AG09319 (cell line): ENCODE measurements at places on chromosomes 6 and 20.

DNA sequence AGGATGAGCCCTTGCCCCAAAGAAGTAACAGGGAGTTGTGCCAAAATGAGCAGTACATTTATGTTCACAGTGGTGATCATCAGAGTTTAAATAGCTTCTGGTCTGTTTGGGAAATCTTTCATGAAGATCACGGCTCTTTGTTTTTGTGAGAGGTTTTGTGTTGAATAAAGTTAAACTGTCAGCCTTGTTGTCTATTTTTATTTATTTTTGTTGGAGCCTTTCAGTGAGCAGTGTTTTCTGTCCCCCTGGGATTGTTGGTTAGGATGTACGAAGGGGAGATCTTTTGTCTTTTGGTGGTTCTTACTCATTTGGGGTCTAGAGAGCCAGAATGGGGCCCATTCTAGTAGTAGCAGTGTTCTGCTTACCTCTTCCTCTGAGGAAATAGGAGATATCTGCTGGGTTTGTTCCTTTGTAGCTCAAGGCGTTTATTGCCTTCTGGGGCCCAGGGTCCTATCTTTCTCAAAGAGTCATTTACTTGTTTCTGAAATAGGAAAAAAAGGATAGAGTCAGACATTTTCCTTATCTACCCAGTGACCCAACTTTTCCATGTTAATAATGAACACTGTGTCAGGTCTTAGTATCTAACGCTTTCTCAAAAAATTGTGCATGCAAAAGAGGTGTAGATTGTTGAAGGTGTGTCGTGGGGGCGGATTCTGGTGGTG is 157.4 kb downstream of the JARID2 start:
- DNase-seq = no peak

GRCh38 chr20:64114356-64114971 is 7.1 kb upstream of the NPBWR2 start:
- DNase-seq = no peak

GRCh38 chr6:169023161-169023874 is 230.3 kb downstream of the THBS2 start:
- no peak for DNase-seq

DNA sequence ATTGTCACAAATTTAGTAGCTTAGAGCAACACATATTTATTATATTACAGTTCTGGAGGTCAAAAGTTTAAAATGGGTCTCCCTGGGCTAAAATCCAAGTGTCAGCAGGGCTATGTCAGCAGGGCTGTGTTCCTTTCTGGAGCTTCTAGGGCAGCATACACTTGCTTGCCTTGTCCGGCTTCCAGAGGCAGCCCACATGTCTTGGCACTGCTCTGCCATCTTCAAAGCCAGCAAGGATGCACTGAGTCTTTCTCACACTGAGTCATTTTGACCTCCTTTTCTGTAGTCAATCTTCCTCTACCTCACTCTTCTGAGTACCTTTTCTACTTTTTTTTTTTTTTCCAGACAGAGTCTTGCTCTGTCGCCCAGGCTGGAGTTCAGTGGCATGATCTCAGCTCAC is 39.0 kb downstream of the ADGRF4 start:
- no peak for DNase-seq

GRCh38 chr6:2197177-2197671 is 48.2 kb downstream of the GMDS start:
- DNase-seq = no peak

- no peak for DNase-seq
Measured at GRCh38 chr20:48679599-48679998, 148.2 kb downstream of the PREX1 start.

DNA sequence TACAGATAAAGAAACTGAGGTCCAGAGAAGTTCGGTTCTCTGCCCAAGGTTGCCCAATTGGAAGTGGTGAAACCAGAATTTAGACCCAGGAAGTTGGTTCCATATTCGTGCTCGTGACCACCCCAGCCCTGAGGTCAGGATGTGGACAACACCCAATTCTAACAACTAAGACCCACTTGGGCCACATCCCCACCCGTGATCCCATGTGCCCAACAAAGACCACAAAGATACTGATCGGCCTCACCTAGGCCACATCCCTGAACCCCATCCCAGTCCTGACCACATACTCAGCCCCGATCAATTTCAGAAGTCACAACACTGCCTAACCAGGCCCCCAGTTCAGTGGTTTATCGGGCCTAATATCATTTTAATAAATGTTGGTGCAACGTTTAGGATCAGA is 138.4 kb downstream of the PREX1 start:
- no peak for DNase-seq

GRCh38 chr20:63102721-63103375 is 96.1 kb upstream of the BHLHE23 start:
- DNase-seq = no peak

DNA sequence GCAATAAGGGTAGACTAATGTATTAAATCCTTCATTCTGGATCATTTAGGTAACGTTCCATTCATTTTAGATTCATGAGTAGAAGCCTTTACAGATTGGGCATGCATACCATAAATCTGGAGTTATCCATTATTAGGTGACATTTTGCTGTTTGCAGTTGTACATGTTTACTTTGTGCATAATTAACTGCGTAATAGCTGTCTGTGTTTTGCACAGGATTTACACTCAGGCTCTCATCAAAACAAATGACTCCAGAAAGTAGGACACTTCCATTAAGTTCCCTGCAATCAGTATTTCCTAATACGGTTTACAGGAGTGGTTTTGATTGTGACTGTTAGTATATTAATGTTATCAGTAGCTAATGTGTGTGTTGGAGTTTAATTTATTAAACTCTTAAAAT is 997.4 kb downstream of the HACE1 start:
- no peak for DNase-seq

- DNase-seq = no peak
Measured at GRCh38 chr20:39880890-39881289, 808.1 kb downstream of the MAFB start.

DNA sequence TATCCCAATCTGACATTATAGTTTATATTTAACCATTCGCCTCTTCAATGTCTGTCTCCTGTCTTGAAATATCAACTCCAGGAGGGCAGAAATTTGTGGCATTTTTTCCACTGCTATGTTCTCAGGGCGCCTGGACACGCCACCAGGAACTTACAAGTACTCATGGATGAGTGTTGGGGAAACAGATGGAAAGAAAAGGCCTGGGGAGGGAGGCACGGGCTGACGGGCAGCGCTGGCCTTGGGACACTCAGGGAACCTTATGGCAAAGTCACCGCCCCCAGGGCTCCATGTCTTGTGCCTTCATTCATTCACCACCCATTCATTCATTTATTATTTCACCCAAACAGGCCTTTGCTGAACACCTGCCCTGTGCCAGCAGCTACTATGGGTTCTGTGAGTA is 222.9 kb downstream of the PREX1 start:
- DNase-seq = no peak

- no peak for DNase-seq
Measured at GRCh38 chr20:59378396-59378795, 78.0 kb downstream of the EDN3 start.

DNA sequence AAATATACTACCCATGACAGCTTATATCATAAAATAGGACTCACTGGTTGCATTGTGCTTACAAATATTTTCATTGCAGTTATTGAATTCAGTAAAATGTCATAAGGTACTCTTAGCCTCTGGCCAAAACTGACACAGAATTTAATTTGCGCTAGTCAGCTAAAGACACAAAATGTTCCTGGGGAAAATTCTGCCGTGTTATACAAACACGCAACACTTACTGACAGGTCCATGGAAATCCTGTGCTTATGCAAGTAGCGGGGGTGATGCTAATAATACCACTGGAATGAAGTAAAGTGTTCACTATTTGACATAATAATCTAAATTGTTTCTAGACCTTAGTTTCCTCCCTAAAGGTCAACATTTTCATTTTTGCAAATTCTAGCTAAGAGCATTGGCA is 354.4 kb upstream of the RSPO3 start:
- no peak for DNase-seq

DNA sequence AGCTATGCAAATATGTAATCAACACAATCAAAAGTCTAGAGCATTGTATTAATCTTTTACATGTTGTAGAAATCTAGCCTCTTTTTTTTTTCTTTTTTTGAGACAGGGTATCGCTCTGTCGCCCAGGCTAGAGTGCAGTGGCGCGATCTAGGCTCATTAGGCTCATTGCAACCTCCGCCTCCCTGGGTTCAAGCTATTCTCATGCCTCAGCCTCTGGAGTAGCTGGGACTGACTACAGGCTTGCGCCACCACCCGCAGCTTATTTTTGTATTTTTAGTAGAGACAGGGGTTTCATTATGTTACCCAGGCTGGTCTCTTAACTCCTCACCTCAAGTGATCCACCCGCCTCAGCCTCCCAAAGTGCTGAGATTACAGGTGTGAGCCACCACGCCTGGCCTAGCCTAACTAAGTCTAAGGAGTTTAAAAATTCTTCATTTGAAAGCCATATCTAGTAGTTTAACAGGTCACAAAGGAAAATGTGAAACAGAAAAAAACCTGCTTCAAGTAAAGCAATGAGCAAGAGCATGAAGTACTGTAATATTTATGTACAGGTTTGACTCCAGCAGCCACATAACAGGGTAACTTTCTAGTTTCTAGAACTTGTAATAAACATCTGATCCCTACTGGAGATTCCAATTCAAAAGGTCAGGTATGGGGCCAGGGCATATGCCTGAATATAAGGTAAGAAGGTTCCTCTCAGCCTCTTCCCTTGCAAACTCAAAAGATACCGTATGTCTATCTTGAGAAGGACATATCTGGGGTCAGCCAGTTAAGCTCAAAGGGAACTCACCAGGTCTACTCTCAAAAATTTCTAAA is 4.4 kb downstream of the CPNE1 start:
- no peak for DNase-seq

DNA sequence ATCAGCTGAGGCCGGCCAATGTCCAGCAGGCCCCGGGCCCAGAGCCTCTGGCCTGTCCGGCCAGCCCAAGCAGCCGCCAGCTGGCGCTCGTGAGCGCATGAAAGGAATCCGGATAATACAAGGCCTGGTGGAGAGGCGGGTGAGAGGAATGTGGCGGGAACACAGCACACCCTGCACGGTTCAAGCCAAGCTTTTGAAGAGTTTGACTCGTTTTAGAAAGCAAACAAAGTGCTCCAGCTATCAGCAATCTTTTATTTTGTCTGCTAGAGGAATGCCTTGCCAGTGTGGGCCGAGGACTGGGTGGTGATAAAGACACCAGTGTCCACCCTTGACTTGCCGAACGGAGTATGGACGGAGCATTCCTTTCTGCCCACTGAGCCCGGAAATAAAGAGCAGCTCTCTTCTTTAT is 9.3 kb upstream of the NEDD9 start:
- DNase-seq = no peak

GRCh38 chr20:42007251-42007650 is 389.1 kb upstream of the CHD6 start:
- no peak for DNase-seq

- no peak for DNase-seq
Measured at GRCh38 chr20:39968495-39968894, 720.5 kb downstream of the MAFB start.

DNA sequence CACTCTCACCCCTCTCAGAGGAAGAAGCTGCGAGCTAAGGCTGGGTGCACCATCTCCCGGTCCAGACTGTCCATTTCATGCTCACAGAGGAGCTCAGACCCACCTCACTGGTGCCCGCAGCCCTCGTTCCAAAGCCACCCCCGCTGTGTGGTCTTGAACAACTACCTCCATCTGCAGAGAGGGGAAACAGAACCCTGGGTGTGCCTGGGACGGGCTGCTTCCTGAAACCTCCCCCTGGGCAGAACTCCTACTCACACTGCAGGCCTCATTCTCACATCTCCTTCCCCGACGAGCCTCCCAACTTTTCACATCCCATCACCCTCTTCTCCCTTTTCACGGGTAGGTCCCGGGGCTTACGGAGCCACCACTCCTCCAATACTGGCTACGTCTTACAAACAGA is 18.1 kb downstream of the PMEPA1 start:
- no peak for DNase-seq

DNA sequence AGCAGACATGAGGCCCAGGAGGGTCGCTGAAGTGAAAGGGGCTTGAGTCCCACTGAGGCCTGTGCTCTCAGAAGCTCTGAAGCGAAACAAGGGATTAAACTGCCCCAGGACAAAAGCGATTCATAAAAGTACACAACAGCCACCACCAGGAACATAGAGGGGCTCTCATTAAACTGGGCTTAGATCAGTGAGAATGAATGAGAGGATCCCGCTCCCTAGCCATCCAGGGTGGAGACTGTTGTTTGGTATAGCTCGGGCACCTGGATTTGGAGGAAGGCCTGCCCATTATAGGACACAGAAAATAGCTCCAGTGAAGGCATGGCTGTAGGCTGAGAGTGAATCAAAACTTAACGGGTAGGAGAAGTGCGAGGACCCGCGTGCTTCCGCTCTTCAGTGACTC is 91.6 kb upstream of the TAB2 start:
- no peak for DNase-seq
